T-helper 22 cell (primary cell): ENCODE measurements at places on chromosomes 1 and 21.

GRCh38 chr1:112672842-112673241 lies 1.6 kb upstream of the MOV10 start:
- no peak for DNase-seq

DNA sequence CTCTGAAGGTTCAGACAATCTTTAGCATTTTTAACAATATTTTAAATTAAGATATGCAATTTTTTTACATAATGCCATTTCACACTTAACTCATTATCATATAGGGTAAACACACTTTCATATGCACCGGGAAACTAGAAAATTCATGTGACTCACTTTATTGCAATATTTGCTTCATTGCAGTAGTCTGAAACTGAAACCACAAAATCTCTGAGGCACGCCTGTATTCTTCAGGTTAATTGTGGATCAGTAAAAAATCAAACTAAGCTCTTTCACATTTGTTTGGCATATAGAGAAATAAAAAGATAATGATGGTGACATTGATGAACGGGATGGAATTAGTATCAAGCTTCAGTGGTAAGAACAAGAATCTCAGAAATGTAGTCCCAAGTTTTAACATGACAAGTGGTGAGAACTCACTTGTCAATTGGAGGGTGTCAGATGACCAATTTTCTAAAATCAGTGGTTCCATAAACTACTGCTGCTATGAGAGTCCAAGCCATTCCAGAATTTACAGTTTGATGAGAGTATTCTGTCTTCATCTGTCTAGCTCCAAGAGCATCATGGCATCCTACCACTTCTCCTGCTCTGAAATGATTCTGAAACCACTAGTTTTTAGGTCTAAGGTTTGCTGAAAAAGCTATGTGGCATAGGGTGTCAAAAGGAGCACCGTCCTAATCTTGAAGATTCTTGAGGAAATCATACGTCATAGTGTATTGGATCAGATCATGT lies 281.0 kb downstream of the PTPRC start:
- DNase-seq = no peak

DNA sequence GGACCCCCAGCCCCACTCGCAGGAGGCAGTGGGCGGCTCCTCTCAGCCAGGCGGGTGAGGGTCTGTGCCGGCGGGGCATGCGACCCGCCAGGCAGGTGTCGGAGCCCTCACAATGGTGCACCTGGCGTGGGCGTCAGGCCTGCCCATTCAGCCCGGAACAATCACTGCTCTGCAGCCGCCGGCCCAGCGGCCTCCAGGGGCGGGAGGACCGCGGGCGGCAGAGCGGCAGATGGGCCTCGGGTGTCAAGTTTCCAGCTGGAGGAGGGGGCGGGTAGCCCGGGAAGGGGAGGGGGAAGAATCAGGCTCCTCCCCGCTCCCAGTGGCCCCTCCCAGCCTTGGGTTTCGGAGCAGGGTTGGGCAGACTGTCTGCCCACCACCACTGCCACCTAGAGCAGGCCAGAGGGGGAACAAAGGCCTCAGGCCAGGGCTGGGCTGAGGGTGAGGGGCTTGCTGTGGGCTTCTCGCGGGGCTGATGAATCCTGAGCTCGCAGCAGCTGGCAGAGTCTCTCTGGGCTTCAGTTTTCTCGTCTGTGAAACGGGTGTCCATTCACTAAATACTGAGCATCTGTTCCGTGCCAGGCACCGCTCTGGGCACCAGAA lies 39.5 kb upstream of the CASZ1 start:
- no peak for DNase-seq

- no peak for DNase-seq
Measured at GRCh38 chr1:180269645-180270529, 39.8 kb downstream of the LHX4 start.
